Mesothelial cell of epicardium (in vitro differentiated cells): ENCODE measurements at places on chromosomes 12 and 14. TPM values are rescaled to one million over a fixed set of nuclear protein-coding genes. Genes with fewer than 3 reads are reported as not detected.

- DNase-seq = no peak
Measured at GRCh38 chr12:59398164-59398563, 197.7 kb upstream of the SLC16A7 start.

GRCh38 chr14:31127690-31128089, 79.9 kb downstream of the HECTD1 start:
- no peak for DNase-seq

DNA sequence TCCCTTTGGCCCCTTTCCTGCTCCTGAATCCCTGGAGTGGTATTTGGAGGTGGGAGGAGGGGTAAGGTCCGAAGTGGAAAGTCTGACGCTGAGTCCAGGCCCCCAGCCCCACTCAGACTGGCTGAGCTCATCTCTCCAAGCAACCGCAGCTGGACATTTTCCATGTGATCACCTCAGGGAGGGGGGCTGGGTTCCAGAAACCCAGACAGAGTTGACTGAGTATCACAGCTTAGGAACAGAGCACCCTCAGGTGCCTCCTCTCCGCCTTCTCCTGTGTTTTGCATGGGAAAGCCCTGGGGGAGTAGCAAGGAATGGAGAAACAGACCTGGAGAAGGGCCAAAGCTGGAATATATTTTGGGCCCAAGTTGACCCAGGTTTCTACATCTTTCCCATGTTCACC, 8.0 kb upstream of the ITGA5 start:
- DNase-seq = no peak

DNA sequence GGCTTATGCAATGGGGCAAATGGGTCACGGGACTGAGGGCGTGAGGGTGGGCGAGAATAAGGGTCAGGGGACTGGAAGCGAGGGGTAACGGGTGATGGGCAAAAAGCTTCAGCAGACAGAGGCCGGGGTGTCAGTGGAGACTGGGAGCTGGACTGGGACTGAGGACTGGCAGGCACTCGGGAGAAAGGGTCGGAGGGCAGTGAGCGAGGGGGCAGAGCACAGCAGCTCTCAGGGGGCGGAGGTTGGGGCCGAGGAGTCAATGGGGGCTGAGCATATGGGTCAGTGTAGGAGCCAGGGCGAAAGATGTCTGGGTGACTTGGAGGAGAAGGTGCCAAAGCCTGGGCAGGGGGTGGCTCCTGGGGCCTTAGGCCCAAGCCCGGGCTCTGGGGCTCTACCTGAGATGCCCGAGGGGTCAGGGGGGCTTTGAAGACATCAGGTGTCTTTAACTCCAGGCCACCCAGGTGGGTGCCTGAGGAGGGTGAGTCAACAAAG, 20.2 kb downstream of the KMT2D start:
- DNase-seq = no peak

GRCh38 chr12:2289525-2289924, 236.7 kb downstream of the CACNA1C start:
- DNase-seq = no peak

The NTN4 gene
- 4.8 to 6.0 TPM (median 5.9 TPM) in 3 replicates for total RNA-seq

The TMED8 gene
- 14.1 to 14.4 TPM (median 14.4 TPM) in 3 replicates for total RNA-seq

DNA sequence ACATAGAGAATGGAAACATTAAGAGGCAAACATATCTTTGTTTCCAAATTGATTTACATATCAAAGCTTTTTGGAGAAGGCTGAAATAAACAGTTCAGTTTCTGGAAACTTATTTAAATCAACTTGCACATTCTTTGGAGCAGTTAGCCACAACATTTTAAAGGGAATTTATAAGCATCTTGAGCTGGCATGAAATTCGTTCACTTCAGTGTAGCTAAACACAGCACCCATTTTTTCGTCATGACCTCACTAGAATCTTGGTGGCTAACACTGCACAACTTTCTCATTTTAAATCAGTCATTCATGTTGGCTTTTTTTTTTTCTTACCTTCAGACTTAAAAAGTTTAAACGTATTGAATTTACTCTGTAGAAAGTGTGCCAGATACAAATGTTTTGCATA, 1139.9 kb upstream of the FLRT2 start:
- DNase-seq = no peak

DNA sequence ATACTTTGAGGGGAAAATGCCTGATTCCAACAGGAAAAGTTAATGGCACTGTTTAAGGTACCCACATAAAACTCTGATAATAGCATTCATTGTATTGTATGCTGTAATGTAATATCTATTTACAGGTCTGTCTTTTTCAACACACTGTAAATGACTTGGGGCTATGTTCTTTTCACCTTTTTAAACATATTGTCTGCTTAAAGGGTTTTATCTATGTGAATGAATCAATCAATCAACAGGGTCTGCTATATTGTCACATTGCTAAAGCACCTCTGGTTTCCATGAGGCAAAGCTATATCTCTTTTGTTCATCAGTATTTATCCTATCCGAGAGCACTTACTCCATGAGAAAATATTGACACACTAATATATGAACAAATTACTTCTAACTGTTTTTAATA, 288.0 kb downstream of the SLC6A15 start:
- no peak for DNase-seq

- DNase-seq = no peak
Measured at GRCh38 chr14:52044791-52045522, 23.9 kb downstream of the NID2 start.

The SLC39A9 gene
- 59.1 to 59.9 TPM (median 59.4 TPM) in 3 replicates for total RNA-seq

The KRT72 gene
- total RNA-seq = not detected in 3 replicates

The TSPAN19 gene
- total RNA-seq = 0.31 to 0.66 TPM (median 0.51 TPM) in 3 replicates

The RBM25 gene
- total RNA-seq = 145 to 155 TPM (median 152 TPM) in 3 replicates

DNA sequence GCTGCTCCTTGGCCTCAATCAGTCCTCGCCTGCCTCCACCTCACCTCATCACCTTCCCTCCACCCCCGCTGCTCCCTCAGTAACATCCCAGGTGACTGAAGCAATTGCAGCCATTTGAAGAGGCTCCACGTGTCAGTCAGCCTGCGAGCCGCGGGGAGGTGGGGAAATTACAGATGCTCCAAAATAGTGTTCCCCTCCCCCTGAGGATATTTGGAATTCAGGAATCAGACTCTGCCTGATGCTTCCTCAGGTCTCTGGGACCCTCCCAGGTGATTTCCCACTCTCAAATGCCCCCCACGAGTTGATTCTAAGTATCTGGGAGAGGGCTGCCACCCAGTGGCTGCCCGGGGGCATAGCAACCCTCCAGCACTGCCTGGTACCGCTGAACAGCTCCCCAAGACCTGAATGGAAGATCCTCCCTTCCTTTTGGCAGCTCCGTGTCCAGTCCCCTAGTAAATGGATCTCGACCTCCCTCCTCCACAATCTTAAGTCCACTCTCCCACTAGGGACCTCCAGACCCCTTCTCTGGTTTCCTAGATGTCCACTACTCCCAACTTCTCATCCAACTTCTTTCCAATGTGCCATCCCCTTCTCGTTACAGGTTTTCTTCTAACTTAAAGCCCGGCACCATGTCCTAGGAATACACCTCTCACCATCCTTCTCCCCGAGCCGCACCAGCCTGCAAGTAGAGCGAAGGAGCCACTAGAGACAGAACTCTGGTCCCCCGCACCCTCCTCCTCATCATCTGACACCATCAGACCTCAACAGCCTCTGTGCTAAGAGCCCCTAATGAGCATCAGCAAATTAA, 1.4 kb upstream of the ASIC1 start:
- DNase-seq = peak; percentile 68

The GUCY2C gene
- total RNA-seq = 0.07 to 0.09 TPM (median 0.09 TPM) in 3 replicates

DNA sequence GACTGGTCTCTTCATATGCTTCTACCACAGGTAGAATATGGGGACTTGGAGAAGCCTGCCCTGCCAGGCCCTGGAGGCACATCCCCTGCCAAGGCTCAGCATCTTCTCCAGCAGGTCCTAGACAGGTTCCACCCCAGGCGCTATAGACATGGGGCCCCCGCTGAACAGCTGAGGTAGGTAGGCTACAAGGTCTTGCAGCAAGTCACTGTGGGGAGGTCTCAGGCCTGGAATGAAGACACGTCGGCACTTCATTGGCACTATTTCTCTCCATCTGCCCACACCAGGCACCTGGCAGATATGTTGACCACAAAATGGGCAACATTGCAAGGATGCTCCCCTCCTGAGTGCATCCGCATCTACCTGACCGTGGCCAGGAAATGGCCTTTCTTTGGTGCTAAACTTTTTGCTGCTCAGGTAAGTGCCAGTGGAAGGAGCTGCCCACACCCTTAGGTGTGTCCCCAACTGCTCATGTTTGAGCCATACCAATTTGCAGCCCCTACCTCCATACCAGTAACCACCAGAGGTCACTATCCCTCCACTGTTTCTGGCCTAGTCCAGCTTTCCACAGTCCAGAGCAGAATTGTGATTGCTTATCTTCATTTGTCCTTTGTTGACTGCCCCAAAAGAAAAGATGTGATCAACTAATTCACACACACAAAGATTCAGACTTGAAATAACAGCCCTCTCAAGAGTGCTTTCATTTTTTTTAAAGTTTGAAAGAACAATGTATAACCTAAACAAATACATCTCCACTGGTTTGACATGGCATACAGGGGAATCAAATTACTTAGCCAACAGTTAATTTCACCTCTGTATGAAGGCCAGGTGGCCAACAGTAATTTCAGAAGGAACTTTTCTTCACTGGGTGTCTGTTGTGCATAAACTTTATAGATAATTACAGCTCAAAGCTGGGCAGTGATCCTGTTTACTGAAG, 16.1 kb downstream of the PIGH start:
- no peak for DNase-seq

DNA sequence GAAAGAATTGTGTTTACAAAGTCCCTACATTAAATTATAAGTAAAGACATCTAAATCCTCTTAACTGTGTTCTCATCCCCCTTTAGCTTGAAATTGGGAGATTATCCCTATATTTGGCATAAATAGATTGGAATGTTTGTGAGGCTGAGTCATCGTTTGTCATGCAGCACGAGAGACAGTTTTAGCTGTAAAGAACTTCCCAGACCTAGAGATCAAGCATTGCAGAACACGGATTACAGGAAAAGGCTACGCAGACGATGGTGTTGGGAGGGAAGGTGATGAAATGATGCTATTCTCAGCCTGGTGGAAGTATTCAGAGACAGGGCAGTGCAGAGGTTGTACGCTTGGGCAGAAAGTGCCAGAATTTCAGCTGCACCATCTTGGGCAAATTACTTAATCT, 93.8 kb downstream of the PTPRB start:
- no peak for DNase-seq

DNA sequence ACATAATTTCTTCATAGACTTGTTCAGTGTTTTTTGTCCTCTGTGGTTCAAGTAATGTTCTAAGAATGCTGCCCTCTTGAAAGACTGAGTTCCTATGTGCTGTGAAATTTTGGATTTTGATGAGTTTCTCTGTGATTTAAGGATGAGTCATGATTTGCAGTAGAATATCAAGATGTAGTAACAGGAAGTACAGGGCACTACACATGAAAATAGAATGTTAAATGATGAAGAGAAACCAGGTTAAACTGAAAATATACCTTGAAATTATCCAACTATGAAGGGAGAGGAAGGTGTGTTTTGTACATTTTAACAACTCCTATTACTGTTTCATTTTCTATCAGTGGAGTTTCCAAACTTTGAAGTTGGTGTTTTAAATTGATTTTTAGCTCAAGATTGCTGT, 4.8 kb downstream of the ELK3 start:
- no peak for DNase-seq

The NEUROD4 gene
- not detected in 3 replicates for total RNA-seq

DNA sequence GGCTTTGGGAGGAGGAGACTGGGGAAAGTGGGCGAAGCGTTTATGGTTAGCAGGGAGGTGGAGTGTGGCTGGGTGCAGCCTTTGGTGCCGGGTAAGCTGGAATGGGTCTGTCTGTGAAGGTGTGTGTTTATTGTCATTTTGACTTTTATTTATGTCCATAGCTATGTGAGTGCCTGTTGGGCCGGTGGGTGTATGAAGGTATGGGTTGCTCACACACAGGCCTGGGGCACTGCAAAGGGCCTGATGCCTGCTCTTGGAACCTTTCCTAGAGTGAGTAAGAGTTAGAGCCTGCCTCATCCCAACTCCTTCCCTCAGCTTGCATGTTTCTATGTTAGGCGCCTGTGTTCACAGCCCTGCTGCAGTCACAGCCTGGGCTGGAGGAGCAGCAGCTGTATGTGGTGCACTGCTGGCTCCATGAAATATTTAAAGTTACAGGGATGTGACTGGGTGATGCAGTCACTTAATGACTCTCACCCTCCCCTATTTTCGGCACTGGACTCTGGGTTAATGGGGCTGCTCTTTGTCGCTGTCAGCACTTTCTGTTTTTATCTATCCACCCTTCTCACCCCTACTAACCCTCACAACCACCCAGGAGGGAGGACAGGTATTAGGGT, 2.6 kb upstream of the PPP1R1A start:
- no peak for DNase-seq

The NGB gene
- total RNA-seq = not detected in 3 replicates

GRCh38 chr12:48180857-48181495, 2.5 kb upstream of the CCDC184 start:
- DNase-seq = no peak

- no peak for DNase-seq
Measured at GRCh38 chr12:18629445-18629844, 108.4 kb downstream of the PLCZ1 start.

DNA sequence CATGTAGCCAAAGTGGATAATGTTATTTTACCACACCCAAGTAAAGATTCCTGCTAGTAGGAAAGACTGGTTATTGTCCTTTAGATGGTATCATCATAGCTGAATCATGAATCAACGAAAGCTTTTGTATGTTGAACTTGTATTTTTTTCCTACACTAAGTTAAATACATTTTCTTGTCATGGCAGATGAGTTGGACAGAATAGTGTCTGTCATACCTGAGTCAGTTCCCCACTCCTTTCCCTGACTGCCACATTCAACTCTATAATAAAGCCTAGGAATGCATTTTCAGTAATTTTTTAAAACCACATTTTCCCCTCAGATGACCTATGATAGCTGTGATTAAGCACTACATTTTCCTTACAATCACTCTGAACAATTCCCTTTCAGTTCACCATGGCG, 9.3 kb upstream of the PTHLH start:
- no peak for DNase-seq

The HOXC13 gene
- 0.44 to 0.69 TPM (median 0.61 TPM) in 3 replicates for total RNA-seq

The C12orf56 gene
- 0.41 to 0.93 TPM (median 0.45 TPM) in 3 replicates for total RNA-seq

DNA sequence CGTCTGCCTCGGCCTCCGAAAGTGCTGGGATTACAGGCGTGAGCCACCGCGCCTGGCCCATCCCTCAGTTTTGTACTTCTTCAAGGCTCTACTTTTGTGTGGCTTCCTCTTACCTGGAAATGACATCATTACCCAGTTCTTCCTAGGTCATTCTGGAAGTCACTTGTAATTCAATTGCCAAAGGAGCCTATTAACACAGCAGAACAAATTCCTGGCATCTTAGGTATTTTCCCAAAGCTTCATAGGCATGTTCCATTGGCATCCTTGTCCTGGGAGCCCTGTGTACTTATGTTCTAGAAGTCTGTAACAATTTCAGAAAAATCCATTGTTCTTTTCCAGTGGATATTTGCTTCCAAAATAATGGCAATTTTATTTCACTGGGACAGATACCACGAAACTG, 60.6 kb downstream of the DAAM1 start:
- DNase-seq = no peak

- DNase-seq = no peak
Measured at GRCh38 chr12:19689801-19690472, 250.6 kb downstream of the AEBP2 start.

DNA sequence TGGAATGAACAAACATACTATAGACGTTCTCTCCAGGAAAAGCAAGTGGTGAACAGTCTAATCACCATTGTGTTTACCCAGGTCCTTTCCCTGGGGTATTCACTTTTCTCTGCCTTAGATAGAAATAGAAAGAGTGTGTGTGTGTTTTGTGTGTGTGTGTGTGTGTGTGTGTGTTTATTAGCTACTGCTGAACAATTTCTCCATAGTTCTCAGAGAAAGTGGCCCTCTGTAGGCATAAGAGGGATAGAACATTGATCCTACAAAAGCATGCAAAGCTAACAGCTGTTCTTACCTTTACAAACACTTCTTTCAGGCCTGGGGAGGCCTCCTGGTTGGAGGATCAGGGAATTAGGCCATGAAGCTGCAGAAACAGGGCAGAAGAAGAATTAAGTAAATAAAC, 665.7 kb upstream of the TBX3 start:
- no peak for DNase-seq

The BMP4 gene
- 27.6 to 35.2 TPM (median 34.2 TPM) in 3 replicates for total RNA-seq

The VDR gene
- total RNA-seq = 0.36 to 0.54 TPM (median 0.51 TPM) in 3 replicates
